ENCODE measurements at places on chromosomes 3 and 15.

DNA sequence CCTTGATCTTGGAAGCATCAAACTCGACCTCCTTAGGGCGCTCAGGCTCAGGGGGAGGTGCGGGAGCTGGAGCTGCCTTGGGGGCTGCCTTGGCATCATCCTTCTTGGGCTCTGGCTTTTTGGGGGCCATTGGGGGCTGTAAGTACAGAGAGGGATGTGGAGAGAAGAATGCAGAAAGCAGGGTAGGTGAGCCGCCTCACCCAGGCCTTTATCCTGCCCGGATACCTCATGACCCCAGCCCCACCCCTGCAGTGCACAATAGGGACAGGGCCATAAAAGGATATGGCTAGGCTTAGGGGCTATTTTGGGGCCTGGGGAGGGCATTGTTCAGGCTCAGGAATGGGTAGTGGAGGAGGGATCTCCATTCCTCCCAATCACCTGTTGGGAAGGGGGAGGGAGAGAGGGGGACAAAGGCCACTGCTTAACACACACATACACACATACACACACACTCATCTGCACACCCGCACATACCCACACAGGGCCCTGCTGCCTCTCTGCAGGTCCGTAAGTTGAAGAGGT lies at the start of gene MYL3:
Gene MYL3 (minus strand): TSS at position 184 of the 522 bp plus-strand sequence. CDS start 54 bp downstream, at position 130.
- no peak for DNase-seq

GRCh38 chr3:146164971-146165769 lies 4.2 kb upstream of the PLOD2 start:
- DNase-seq = no peak

GRCh38 chr3:194165271-194166018 lies 29.5 kb downstream of the HES1 start:
- DNase-seq = no peak

DNA sequence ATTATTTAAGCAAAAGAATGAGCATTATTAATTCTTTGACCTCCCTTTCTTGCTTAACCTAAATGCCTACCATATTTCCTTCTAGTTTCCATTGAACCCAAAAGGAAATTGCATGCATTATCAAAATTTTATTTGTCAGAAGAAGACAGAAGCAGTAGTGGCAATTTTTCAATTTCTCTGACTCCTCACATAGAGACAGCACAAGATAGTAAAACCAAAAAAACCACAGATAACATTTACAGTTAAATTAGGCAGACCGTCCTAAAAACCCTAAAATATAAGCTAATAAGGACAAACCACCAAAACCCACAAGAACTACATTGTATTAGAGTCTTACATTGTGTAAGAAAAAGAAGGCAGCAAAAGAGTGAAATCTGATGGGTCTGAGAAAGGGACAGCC lies 27.1 kb downstream of the GOLGB1 start:
- DNase-seq = no peak

DNA sequence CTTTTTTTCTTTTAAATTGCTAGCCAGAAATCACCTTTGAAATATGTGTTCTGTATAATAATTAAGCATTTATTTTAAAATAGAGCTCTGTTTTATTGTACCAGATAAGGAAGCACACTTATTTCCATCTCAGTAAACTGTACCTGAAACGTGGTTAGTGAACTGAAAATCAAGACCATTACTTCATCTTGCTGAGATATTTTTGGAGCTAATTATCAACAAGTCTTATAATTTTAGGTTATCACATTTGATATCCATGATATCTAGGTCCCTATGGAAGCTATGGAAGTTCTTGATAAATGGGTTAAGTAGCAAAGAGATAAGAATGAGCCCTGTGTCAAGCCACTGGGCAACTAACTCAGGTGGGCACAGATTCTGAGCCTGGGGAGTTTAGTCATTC lies 187.2 kb downstream of the NFKBIZ start:
- no peak for DNase-seq

DNA sequence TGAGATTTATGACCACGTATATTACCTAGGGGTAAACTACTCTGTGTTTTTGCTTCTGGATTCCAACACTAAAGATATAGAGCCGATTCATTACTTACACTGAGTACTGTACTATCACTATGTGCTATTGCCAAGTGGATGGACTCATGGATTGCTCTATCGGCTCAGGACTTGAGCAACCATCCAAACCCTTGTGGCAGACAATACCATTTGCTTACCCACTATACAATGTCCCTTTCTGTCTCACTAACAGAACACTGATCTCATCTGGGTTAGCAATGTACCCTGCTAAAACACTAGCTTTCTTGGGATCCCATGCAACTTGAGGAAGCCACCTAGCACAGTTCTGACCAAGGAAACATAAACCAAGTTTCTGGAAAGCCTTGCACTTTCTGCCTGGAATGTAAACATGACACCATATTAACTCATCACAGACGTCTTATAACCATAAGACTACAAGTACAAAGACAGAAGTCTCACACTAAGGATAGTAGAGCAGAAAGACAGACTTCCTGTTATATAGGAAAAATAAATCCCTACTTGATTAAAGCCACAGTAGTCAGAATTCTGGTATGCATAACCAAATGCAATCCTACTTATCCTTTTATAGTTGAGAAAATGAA lies 38.6 kb downstream of the HACD2 start:
- no peak for DNase-seq

DNA sequence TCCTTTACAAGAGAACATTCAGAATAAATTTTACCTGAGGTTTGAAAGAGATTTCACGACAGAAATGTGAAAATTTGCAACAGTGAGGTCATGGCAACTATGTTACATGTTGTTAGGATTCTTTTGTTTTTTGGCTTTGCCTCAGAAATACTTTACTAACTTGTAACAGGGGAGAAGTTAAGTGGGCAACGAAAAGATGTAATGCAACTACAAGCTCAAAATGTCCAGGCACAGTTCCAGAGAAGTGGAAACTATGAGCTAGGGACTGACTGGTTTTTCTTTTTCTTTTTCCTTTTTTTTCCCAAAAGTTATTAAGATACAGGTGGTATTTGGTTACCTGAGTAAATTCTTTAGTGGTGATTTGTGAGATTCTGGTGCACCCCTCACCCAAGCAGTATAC lies 111.5 kb upstream of the PPP2R3A start:
- DNase-seq = no peak

DNA sequence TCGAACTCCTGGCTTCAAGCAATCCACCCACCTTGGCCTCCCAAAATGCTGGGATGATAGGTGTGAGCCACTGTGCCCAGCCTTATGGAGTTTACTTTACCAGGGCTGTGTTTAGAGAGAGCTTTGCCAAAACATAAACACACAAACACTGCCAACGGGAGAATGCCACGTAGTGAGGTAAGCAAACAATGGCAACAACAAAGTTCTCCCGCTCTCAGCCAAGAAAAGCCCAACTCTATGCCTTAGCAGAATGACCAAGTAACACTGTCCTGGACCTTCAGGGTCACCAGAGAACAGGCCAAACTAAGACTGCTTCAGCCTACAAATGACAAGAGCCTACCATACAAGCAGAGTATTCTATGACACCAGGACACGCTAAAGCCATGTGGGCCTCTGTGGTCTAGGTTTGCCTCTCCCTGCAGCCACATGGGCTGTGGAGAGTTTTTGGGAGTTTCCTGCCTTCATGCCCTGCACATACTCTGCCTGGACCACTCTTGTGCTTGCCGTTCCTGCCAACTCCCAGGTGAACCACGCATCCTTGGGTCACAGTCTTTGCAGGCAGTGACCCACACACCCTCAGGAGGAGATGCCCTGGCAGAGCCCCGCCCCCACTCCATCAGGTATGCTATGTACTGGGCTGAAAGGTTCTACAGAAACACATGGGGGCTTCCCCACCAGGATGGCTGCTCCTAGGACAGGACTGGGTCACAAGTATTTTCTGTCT lies 21.6 kb upstream of the CNBP start:
- DNase-seq = no peak

- DNase-seq = no peak
These were observed 48.4 kb upstream of the CCDC80 start for GRCh38 chr3:112689385-112689784.

- no peak for DNase-seq
These were observed 56.2 kb downstream of the ARHGEF26 start for GRCh38 chr3:154177406-154177805.

GRCh38 chr3:88013592-88013991 lies 45.2 kb downstream of the CGGBP1 start:
- DNase-seq = no peak

DNA sequence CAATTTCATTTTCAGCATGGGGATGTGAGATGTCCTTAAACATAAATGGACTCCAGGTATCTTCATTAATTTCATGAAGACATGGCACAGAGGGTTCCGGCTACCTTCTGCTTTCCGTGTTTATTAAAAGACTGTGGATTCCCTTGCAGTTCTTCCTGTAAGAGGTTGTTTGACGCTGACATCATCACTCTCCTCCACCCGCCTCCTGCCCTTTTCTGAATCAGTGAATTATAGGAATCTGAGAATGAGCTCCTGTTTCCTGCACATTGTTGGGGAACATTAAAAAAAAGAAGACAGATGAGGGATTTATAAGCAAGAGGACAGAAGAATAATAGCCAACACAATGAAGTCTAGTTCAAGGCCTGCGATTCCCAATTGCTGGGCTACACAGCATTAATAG lies 191.3 kb downstream of the LPP start:
- no peak for DNase-seq

DNA sequence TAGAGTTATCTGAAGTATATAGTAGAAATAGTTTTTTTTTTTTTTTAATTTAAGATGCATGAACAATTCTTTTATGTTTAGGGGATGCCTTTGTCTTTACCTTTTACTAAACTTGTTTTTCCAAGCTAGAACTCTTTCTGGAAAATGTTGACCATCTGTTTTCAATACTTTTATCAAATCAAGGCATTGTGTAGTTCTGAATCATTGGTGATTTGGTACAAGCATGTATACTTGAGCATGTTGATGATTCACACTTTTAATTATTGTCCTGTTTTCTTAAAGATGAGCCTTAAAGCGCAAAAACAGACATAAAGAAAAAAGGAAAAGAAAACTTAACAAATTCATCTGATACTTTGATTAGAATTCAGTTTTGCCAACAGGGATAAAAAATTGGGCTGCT lies 28.3 kb downstream of the PDCD6IP start:
- no peak for DNase-seq

GRCh38 chr15:52997123-52997522 lies 207.0 kb upstream of the ONECUT1 start:
- no peak for DNase-seq

GRCh38 chr3:156739976-156740375 lies 65.6 kb downstream of the TIPARP start:
- DNase-seq = no peak

- no peak for DNase-seq
These were observed 115.9 kb upstream of the LPP start for GRCh38 chr3:188037965-188038581.

- DNase-seq = no peak
These were observed 52.8 kb downstream of the RASA2 start for GRCh38 chr3:141539431-141540187.

DNA sequence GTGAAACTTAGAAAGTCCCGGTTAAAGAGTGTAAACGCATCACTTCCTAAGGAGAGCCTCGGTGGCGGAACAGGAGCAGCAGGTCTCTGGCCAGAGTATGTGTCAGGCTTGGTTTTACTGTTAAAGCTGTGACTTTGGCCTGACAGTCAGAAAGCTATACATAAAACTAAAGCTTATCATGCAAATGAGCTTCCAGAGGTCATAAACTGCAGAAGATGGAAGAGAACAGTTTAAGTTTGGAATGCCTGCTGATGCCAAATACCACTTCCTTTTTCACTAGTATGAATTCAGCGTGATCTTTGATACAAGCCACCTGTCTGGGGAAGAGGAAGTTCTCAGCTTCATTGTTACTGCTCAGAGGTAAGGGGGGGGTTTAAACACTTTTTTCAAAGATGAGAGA lies 125.1 kb upstream of the CTDSPL start:
- no peak for DNase-seq

DNA sequence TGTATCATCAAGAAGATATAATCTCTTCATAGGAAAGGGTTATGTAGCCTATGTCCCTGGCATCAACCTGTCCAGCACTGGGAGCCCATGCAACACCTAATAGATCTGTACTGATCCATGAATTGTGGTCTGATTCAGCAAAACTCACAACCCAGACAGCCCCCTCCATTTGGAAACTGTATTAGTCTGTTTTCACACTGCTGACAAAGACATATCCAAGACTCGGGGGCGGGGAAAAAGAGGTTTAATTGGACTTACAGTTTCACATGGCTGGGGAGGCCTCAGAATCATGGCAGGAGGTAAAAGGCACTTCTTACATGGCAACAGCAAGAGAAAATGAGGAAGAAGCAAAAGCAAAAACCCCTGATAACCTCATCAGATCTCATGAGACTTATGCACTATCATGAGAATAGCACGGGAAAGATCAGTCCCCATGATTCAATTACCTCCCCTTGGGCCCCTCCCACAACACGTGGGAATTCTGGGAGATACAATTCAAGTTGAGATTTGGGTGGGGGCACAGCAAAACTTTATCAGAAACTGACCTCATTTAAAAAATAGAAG lies 83.3 kb downstream of the TRIM42 start:
- no peak for DNase-seq

DNA sequence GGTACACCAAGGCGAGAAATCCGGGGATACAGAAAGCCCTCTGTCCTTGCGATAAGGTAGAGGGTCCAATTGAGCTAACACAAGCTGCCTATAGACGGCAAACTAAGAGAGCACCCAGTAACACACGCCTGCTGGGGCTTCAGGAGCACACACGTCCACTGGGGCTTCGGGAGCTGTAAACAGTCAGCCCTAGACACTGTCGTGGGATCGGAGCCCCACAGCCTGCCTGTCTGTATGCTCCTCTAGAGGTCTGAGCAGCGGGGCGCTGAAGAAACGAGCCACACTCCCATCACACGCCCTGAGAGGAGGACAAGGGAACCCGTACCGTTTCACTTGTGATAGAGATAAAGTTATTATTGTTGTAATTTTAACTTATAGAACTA lies 486 bp downstream of the SAMMSON start:
- DNase-seq = no peak

- no peak for DNase-seq
These were observed 82.9 kb upstream of the AKAP13 start for GRCh38 chr15:85297537-85297936.

GRCh38 chr15:76936671-76937070 lies 5.1 kb downstream of the RCN2 start:
- DNase-seq = no peak

- DNase-seq = no peak
These were observed 60.6 kb upstream of the PLCL2 start for GRCh38 chr3:16824081-16824696.

- no peak for DNase-seq
These were observed 67.5 kb downstream of the KCNMB2 start for GRCh38 chr3:178603735-178604134.

- DNase-seq = no peak
These were observed 17.4 kb downstream of the APPL1 start for GRCh38 chr3:57244946-57245345.

- DNase-seq = peak; percentile 0
These were observed 61.3 kb downstream of the TMCO5A start for GRCh38 chr15:37995461-37996347.

Data from NCI-H2107 (cell line).